ENCODE measurements at places on chromosomes 6 and 20.

DNA sequence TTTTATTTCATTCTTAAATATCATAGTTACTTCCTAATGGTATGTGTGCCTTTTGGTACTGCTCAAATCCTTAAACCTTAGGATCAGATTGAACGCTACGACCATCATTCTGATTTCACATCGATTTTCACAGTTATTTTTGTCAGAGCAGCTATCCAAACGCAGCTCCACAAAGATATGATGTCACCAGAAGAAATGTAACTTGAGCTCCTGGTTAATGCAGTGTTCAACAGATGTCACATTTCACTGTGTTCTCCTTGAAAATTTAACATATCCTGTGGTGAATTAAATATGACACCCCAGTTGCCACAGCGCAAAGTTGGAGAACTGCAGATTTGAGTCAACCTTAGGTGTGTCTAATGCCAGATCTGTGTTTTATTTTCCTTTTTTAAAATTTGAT is 81.4 kb downstream of the CTNNBL1 start:
- DNase-seq: no peak

GRCh38 chr6:26473429-26473757 is 15.6 kb downstream of the BTN2A1 start:
- no peak for DNase-seq

DNA sequence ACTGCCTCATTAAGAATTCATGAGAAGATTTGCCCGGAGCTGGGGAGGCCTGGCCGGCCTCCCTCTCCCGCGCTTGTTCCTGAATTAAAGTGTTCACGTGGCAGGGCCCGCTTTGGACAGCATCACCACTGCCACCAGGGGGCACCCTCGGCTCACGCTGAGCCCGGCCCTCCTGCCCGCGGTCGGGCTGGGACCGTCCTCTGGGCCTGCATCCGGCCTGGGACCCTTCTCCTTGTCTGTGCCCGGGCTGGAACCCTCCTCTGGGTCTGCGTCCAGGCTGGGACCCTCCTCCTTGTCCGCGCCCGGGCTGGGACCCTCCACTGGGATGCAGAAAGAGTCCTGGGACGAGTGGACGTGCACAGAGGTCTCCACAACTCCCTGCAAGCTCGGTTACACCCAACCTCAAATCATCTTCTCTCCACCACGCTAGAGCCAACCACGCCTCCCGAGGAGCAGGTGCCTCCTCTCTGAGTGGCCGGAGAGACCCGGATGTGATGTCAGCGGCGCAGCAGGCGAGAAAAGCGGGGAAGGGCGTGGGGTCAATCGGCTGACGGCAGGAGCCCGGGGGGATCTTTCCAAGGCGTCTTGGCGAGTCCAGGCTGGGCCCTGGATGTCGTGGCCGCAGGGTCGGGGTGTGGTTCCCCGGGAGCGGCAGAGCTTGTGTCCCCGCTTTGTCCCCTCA is 50.9 kb upstream of the DACT2 start:
- no peak for DNase-seq

DNA sequence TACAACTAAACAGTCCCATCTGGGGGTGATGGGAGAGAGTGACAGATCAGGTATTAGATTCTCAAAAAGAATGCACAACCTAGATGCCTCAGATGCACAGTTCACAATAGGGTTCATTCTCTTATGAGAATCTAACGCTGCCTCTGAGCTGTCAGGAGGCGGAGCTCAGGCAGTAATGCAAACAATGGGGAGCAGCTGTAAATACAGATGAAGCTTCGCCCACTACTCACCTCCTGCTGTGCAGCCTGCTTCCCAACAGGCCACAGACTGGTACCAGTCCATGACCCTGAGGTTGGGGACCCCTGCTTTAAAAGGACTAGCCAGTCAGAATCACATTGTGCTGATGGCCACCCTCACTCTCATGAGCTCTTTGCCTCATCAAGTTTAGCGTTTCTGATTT is 247.0 kb upstream of the KCNQ5 start:
- no peak for DNase-seq

DNA sequence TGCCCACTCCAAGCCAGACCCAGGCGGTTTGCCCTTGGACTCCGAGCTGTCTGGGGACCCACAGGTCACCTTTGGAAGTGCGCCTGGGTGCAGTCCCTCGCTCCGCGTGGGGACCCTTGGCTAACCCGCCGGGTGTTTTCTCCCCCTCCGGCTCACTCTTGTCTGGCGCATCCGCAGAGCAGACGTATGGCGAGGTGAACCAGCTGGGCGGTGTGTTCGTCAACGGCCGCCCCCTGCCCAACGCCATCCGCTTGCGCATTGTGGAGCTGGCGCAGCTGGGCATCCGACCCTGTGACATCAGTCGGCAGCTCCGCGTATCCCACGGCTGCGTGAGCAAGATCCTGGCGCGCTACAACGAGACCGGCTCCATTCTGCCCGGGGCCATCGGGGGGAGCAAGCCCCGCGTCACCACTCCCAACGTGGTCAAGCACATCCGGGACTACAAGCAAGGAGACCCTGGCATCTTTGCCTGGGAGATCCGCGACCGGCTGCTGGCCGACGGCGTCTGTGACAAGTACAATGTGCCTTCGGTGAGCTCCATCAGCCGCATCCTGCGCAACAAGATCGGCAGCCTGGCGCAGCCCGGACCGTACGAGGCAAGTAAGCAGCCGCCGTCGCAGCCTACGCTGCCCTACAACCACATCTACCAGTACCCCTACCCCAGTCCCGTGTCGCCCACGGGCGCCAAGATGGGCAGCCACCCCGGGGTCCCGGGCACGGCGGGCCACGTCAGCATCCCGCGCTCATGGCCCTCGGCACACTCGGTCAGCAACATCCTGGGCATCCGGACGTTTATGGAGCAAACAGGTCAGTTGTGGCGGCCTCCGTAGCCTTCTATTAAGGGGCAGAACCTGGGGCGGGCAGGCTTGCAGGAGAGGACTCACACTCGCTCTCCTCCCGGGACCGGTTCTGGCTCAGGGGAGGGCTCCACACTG is 1.1 kb downstream of the PAX1 start:
- no peak for DNase-seq

- no peak for DNase-seq
Observed at GRCh38 chr6:54262499-54262898, 45.7 kb upstream of the TINAG start.

Measured in esophagus squamous epithelium (tissue), 5 donors.